T1000 (cell line): ENCODE measurements at places on chromosomes 3 and 15.
A peak's percentile ranks its signal among the peaks of the same experiment; 100 is the strongest.

- no peak for DNase-seq
These were observed 270.6 kb upstream of the TPRG1 start for GRCh38 chr3:188901126-188901525.

- DNase-seq = no peak
These were observed 4.9 kb downstream of the LIMD1 start for GRCh38 chr3:45599424-45599886.

DNA sequence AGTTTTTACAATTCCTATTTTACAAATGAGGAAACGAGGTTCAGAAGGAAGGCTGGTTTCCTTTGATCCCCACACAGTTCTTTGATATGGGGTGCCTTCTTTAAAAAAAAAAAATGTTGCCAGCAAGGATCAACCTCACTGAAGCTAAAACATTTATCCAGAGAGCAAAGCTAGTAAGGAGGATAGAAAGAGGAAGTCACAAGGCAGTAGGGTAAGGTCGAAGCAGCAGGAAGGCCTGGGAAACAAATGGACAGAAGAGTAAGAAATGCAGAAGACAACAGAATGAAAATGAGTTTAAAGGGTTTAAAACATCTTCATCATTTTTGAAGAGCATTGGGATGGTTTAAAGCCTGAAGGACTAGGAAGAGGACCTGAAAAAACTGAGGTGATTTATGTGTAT lies 30.6 kb upstream of the CP start:
- DNase-seq = no peak

- no peak for DNase-seq
These were observed 104.1 kb downstream of the STAC start for GRCh38 chr3:36484386-36484785.

DNA sequence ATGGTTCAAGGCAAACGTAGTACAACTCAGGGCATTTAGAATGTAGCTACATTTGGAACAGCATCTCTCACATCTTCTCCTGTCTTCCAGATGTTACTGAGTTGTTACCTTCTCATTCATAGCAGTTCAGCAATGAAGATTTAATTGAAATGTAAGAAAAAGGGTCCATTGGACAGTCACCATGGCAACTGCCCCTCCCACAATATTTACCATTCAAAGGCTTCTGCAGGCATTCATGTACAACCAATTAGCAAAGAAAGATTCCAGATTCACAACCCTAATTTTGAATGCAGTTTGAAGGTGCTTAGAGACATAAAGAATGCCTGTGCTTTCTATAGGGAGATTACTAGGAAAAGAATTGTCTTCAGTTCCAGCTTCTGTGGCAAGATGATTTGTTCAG lies 22.2 kb downstream of the SCN11A start:
- DNase-seq = no peak

DNA sequence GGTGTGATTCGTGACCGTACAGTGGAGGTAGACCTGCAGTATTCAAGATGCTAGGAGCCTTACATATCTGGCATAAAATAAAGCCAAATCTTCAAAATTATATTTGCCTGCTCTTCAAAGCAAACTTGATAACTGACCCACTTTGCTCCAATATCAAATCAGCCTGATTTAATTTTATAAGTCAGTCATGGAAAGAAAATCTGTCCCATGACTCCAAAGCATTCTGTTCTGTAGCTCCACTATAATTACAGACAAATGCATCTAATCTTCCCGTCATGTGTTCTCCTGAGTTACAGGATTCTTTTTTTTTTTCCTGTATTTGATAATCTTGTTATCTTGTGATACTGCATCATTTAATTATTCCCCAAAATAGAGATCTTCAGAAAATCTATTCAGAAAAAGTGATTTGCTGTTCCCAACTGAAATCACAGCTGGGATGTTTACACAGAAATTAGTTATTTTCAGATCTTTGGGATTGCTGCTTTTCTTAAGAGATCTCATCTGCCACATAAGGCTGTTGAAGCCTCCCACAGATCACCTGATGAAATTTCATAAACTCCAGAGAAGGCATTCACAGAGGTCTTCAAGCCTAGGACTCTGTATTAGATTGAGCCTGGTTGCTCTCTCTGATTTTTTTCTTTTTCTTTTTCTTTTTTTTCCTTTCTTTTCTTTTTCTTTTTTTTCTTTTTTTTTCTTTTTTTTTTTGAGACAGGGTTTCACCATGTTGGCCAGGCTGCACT lies 27.2 kb downstream of the TIMP4 start:
- no peak for DNase-seq

DNA sequence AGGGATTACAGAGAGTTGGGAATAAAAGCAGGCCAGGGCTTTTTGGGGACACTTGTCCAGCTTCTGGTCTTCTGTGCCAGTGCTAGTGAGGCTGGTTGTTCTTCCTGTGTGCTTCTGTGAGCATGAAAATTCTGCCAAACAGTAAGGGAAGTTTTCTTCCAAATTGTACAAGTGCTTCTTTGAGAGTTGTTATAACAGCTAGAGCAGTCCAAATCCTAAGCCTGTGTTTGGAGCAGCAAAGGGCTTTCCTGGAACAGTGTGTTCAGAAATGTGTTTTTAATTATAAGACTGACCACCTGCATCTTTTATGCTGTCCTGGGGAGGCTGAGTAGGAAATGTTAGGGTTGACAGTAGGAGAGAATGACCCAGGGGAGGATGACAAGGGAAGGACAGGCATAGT lies 223.0 kb upstream of the P2RY1 start:
- DNase-seq = no peak

DNA sequence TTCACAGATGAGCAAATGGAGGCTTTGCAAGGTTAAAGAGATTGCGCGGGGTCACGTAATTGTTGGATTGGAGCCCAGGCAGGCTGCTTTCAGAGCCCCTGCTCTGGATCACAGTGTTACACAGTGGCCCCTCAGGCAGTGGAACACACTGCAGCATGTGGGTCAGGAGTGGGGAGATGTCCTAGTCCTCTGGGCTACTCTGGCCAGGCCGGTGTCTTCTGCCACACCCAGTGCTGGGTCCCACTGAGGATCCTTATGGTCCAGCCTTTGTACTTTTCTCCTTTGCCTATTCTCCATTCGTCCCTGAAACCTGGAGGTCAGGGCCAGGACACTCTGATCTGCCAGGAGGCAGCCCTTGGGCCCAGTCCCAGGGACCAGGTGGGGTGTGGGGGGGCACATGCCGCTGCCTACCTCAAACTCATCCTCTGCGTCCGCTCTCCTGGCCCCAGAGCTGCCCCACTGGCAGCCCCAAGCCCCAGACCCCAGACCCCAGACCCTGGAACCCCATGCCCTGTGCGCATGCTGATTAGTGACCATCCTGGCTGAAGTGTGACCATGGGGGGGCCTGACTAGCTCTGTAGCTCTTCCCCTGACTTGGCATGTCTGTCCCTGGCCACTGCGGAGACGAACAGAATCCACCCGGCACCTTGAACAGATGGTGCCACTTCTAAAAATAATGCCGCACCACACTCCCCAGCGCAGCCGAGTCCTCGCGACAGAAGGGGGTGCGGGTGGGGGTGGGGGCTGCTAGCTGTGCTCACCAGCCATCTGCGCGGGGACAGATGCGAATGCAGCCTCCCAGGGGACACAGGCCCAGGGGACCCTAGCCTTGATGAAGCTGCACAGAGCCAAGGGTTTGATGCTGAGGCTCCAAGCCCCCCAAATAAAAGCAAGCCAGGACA lies 41.6 kb downstream of the ATP2B2 start:
- no peak for DNase-seq

DNA sequence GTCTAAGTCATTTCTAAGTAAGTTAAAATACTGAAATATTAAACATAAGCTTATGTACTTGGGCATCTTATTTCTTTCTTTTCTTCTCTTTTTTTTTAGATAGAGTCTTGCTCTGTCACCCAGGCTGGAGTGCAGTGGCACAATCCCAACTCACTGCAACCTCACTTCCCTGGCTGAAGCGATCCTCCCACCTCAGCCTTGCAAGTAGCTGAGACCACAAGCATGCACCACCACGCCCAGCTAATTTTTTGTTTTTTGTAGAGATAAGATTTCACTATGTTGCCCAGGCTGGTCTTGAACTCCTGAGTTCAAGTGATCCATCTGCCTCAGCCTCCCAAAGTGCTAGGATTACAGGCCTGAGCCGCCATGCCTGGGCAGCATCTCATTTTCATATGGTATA lies 16.0 kb upstream of the ZNF710 start:
- no peak for DNase-seq

- DNase-seq = no peak
These were observed 55.9 kb downstream of the PGPEP1L start for GRCh38 chr15:98951493-98952320.

- no peak for DNase-seq
These were observed 183.6 kb downstream of the MCTP2 start for GRCh38 chr15:94414916-94415315.

DNA sequence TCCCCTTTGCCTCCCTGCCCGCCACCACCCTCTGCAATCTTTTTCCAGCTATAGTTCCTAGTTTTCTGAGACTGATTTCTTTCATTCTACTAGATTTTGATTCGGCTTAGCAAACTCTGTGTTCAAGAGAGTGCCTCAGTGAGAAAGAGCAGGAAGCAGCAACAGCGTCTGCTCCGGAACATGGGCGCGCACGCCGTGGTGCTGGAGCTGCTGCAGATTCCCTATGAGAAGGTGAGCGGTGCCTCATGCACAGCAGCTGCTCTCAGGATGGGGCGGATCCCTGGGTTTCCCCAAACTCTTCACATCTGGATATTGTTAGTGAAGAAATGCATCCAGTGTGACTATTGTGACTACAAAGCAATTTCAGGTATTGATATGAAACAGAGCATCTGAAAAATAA lies 191.8 kb downstream of the ITPR1 start:
- no peak for DNase-seq

- peak; percentile 31 for DNase-seq
These were observed 194.9 kb downstream of the CHST2 start for GRCh38 chr3:143314251-143315093.

GRCh38 chr3:25663347-25663868 lies 1.3 kb downstream of the TOP2B start:
- DNase-seq = no peak

GRCh38 chr15:40084650-40085049 lies 24.0 kb downstream of the BMF start:
- DNase-seq = no peak

- DNase-seq = no peak
These were observed 277.5 kb downstream of the KCNH8 start for GRCh38 chr3:19425825-19426224.

DNA sequence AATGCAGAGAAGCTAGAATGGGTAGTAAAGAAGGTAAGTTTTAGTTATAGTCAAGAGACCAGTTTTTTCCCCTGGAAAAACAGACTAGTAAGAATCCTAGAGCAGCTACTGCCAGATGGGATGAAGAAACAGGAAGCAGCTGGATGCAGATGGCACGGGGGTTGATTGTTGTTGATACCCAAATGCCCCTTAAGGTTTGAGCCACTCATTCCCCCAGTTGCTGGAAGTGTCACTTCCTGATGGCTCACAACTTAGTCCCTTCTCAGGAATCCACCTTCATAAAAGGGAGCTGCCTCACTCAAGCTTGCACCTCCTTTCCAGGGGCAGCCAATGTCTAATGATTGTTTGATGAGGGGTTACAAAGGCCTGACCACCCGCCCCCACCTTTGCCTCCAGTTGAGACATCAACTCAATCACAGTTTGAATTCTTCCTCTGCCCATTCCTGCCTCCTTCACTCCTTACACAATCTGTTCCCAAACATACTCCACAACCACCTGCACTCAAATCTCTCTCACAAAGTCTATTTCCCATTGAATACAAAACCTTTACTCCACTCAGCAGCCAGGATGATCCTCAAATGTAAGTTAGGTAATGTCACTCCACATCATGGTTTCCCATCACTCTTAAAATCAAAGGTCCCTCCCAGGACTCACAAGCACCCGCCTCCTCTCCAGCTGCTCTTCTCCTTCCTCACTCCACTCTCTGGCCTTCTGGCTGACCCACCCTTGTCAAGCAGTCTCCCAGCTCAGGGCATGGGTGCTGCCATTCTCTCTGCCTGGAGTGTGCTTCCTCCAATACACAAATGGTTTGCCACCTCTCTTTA lies 450.1 kb upstream of the THBS1 start:
- no peak for DNase-seq

GRCh38 chr3:89246326-89246725 lies 138.9 kb downstream of the EPHA3 start:
- no peak for DNase-seq

- DNase-seq = no peak
These were observed 62.3 kb upstream of the PLSCR4 start for GRCh38 chr3:146313031-146313745.

GRCh38 chr15:32956711-32957110 lies 237.8 kb downstream of the FMN1 start:
- DNase-seq = no peak

GRCh38 chr3:15861163-15861562 lies 63.4 kb upstream of the ANKRD28 start:
- DNase-seq = no peak

- no peak for DNase-seq
These were observed 63.0 kb upstream of the SIAH2 start for GRCh38 chr3:150825916-150826377.

DNA sequence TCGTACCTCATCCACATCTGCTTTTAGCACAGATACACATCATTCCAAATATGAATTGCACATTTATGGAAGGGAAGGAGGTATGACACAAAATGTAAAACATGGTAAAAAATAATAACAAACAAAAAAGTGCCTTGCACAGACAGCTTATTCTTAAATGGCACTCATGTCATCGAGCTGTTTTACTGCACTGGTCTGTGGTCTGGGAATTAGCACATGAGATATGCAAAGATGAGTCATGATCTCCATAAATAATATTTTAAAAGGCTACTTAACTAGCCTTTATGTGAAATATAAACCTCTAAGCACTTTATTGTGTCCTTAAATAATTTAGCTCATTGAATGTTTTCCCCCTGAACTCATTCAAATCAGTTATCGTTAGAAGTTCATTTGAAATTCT lies 142.2 kb upstream of the ZNF385D start:
- DNase-seq = no peak

- DNase-seq = no peak
These were observed 5.0 kb upstream of the IL17RE start for GRCh38 chr3:9897408-9898372.

GRCh38 chr15:82810890-82811426 lies 1.5 kb downstream of the WHAMM start:
- DNase-seq = no peak

DNA sequence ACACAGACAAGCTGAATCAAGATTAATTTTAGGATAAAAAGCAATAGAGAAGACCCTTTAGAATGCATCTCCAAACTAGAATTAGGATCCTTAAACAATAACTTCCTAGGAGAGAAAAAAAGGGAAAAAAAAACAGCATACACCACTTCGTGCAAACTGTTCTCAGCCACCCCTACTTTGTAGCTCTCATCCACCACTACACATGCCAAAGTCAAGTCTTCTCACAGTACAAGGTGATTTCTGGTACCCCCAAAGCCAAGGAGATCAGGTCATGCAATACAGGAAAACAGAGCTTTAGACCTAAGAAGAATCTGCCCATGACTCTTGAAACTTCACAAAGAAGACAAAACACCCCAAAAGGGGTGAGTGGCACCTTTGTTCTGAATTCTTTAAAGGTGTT lies 166.9 kb downstream of the SUCNR1 start:
- DNase-seq = no peak

- no peak for DNase-seq
These were observed 31.4 kb downstream of the MKRN2 start for GRCh38 chr3:12588039-12589009.

- no peak for DNase-seq
These were observed 7.0 kb upstream of the C15orf40 start for GRCh38 chr15:83018436-83018835.

- DNase-seq = no peak
These were observed 9.8 kb downstream of the RTP1 start for GRCh38 chr3:187207062-187207461.

GRCh38 chr3:172604895-172605646 lies 81.8 kb upstream of the TNFSF10 start:
- no peak for DNase-seq
